Naive B cell (primary cell): ENCODE measurements at places on chromosomes 16 and 17. TPM values are rescaled to one million over a fixed set of nuclear protein-coding genes. Genes with fewer than 3 reads are reported as not detected.

DNA sequence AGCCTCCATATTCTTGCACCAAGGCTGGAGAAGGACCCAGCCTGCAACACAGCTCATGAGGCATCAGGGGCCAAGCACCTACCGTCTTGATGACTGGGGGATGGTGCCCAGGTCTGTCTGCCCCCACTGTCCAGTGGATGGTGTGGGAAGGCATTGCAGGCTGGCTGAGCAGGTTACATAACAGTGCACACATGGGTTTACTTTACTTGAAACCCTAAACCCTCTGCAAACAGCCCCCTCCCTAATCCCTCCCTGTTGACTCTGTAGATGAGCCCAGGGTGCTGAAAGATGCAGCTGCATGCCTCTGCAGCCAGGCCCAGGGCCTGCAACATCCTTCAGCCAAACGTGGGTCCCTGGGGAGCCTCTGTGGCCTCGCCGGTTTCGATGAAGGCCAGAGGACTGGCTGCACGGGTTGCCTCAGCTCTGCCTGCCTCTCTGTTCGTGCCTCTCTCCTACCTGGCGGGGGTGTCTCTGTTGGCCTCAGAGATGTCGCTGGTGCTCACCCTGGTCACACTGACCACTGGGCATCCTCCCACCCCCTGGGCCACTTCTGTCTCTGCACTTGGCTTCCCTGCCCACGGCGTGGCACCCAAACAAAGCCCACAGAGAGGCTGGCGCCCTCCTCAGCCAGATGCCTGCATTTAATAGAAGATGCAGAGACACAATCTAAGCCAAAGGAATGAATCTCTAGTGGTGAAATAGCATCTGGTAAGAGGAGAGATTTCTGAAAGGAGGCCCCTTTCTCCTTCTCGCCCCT is 95.1 kb downstream of the METRNL start:
- no peak for DNase-seq
- no peaks in the 10 kb centered on the region for H3K36me3 ChIP-seq
- H3K27me3 ChIP-seq: peaks cover 7% of the 10 kb centered on the region
- H3K4me3 ChIP-seq: no peak overlapping the region

DNA sequence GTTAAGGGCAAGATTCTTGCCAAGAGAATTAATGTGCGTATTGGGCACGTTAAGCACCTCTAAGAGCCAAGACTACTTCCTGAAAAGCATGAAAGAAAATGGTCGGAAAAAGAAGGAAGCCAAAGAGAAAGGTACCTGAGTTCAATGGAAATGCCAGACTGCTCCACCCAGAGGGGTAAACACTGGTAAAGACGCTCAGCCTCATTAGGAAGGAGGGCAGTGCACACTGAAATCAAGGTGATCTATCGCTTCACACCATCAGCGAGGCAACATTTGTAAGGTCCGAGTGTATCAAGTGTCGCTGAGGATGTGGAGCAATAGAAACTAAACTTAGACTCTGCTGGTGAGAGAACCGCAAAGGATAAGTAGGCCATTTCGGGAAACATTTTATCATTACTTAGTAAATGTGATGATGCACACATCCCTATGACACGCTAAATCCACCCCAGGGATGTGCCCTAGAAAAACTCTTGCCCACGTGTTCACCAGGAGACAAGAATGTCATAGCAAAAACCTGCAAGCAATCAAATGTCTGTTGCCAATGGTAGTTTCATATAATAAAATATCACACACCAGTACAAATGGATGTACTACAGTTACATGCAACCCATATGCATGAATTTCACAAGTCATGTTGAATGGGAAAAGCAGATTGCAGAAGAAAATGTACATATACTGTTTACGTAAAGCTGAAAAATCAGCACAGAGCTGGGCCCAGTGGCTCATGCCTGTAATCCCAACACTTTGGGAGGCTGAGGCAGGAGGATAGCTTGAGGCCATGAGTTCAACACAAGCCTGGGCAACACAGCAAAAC is 23.6 kb downstream of the CNTROB start:
- H3K27me3 ChIP-seq: peaks cover 8% of the 10 kb centered on the region
- peaks cover 4% of the 10 kb centered on the region for H3K4me1 ChIP-seq
- H3K27ac ChIP-seq: no peak overlapping the region
- DNase-seq: no peak
- H3K36me3 ChIP-seq: no peaks in the 10 kb centered on the region

DNA sequence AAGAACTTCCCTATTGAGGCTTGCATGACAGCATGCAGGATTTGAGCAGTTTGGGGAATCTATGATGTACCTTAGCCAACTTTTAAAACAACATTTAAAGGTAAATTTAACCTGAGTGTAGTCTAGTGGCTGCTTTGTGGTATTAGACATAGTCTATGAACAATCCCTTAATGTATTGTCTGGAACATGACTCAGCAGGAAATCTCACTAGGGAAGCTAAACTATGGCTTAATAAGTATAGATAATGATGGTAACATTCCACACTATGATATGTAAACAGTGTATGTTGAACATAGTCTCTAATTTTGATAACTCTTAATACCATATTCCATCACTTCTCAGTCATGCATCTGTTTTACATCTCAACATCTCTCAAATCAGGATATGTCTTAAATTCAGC is 52.1 kb upstream of the SLC12A3 start:
- no peak overlapping the region for H3K4me3 ChIP-seq
- H3K27ac ChIP-seq: no peak overlapping the region
- no peaks in the 10 kb centered on the region for H3K36me3 ChIP-seq
- DNase-seq: no peak

DNA sequence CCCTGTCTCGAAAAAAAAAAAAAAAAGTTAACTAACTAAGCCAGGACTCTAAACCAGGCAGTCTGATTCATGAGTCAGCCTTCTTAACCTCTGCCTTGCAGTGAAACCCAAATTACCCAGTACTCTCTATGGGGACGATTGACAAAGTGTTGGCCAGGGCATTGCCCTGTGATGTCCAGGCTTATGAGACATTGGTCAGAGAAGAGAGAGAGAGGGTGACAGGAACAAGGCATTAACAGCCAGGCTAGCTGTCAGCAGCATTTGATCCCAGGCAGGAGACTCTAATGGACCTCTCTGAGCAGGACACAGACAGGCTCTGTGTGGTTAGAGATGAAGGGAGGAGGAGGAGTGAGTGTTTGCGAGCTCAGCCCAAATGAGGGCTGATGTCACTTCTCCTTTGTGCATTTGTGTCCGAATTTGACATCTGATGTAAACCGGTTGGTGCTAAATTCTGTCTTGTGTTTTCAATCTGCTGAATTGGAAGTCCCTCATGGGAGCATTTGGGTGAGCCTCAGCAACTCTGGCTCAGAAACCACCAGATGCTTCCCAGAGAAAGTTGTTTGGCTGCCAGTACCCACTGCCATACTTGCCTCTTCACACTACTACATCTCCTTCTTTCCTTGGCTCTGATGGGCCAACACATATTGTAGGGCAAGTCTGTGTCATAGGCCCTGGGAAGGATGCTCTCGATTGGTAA is 4.3 kb upstream of the MYL4 start:
- peaks cover 83% of the 10 kb centered on the region for H3K4me1 ChIP-seq
- H3K27me3 ChIP-seq: no peaks in the 10 kb centered on the region
- peak; percentile 68 for DNase-seq
- H3K27ac ChIP-seq: peak overlapping the region; percentile 97

DNA sequence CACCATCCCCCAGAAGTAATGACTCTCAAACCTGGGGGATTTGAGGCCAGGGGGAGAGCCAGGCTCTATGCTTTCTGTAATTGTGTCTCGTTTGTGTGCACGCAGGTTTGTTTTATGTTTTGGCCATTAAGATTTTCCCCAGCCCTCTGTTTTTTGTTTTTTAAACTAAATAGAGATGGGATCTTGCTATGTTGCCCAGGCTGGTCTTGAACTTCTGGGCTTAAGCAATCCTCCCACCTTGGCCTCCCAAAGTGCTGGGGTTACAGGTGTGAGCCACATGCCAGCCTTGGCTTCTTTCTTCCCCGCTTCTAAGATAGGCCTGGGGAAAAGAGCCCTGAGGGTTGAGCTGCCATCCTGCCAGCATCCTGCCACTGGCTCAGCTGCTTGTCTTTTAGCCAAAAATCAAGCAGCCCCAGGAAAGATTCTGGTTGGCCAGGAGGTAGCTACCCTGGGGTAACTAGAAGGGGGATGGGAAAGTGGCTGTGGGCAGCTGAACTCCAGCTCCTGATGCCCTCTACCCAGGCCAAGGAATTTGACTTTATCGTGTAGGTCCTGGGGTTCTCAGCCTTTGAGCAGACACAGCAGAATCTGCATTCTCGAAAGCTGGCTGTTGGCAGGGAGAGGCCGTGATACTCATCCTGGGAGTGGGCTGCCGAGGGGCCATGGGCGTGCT is 18.4 kb downstream of the KDM8 start:
- H3K27ac ChIP-seq: peak overlapping the region; percentile 39
- H3K4me1 ChIP-seq: peaks cover 33% of the 10 kb centered on the region
- H3K36me3 ChIP-seq: peaks cover 4% of the 10 kb centered on the region
- DNase-seq: no peak

DNA sequence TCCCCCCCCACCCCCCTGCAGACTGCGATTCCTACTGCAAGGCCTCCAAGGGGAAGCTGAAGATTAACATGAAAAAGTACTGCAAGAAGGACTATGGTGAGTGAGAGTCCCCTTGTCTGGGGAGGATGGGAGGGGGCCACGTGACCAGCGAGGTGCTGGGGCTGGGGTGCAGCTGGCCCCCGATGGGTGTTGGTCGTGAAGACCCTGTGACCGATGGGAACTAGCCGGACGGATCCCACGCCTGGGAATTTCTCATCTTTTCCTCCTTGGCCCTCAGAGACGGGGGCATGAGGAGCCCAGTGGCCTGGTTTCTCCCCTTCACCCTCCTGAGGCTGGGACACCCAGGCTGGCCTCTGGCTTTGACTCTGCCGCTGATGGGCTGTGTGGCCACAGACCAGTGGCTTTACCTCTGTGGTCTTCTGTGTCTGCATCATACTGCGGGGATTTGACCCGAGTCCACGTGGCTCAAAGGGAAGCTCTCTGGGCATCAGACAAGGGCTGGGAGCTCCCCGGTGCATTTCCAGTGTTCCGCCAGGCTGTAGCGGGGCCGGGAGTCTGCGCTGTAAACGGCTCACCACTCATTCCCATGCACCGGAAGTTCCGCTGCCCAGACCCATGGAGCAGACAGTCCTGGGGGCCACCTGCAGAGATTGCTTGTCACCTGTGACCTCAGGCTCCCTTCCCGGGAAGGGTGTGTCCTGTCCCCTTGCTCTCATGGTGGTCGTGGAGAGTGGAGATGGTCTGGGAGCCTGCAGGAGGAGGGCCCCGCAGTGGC is 200.0 kb downstream of the NTN1 start:
- H3K27me3 ChIP-seq: no peaks in the 10 kb centered on the region
- peaks cover 11% of the 10 kb centered on the region for H3K36me3 ChIP-seq
- no peak overlapping the region for H3K4me3 ChIP-seq
- H3K4me1 ChIP-seq: no peaks in the 10 kb centered on the region
- H3K27ac ChIP-seq: no peak overlapping the region
- DNase-seq: no peak

DNA sequence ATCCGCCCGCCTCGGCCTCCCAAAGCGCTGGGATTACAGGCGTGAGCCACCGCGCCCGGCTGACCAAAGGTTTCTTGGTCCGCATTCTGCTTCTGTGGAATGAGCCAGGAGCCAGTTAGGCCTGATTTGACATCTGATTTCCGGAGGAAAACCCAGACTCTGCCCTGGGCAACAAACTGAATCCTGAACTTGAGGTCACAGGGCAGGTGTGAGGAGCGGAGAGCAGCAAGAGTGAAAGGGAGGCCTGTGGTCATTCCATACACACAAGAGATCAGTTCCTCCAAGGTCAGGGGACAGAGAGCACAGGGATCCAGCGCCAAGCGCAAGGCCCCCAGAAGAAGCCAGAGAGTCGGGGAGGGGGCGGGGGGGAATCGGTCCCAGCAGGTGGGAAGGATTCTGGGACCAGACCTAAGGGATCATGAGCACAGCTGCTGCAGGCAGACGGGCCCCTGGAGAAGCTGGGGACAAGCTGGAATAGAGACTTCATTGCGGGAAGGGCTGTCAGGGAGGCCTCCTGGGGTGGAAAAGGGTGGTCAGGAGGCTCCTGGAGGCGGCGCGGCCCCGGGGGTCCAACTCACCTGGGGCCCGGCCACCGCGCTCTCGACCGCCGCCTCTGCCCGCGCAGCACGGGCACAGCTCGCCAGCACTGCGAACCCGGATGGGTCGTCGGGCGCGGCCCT is 436 bp downstream of the SHPK start:
- H3K4me3 ChIP-seq: peak overlapping the region; percentile 97
- no peaks in the 10 kb centered on the region for H3K36me3 ChIP-seq
- no peaks in the 10 kb centered on the region for H3K27me3 ChIP-seq
- no peak for DNase-seq

DNA sequence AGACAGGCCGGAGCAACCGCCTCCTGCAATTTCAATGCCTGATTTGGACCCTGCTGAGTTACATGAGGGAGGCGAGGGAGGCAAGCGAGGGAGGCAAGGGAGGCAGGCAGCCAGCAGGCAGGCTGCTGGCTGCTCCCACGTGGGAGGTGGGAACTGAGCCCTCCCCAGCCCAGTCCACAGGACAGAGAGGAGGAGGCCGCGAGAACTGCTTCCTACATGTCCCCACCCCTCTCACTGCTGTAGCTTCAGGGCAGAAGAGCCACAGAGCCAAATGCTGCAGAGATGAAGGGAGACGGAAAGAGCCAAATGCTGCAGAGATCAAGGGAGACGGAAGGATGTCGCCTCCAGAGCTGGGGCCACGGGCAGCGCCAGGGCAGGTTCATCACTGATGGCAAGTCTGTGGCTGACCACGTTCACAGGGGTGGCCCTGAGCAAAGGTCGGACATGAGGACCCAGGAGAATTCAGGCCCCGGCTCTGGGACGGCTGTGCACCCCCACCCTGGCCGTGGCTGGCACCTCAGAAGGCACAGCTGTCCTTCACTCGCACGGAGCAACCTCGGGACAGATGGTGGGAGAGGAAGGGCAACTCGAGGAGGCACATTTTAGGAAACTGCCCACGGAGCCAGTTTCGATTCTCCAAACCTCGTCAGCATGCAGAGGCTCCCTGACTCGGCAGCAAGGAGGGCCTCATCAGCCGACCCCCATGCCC is 21.5 kb downstream of the RPH3AL start:
- no peak overlapping the region for H3K4me3 ChIP-seq
- H3K27me3 ChIP-seq: peaks cover 18% of the 10 kb centered on the region
- H3K36me3 ChIP-seq: peaks cover 7% of the 10 kb centered on the region
- DNase-seq: no peak
- H3K4me1 ChIP-seq: no peaks in the 10 kb centered on the region
- H3K27ac ChIP-seq: no peak overlapping the region

IL34 gene
- polyA plus RNA-seq: not detected

ST6GALNAC2 gene
- 1.0 TPM for polyA plus RNA-seq

MPV17L gene
- polyA plus RNA-seq: not detected

SPSB3 gene
- 38.0 TPM for polyA plus RNA-seq

ITGB3 gene
- 9.2 TPM for polyA plus RNA-seq

PIP4K2B gene
- polyA plus RNA-seq: 11.7 TPM

KRT9 gene
- not detected for polyA plus RNA-seq

CHST5 gene
- polyA plus RNA-seq: not detected

PDILT gene
- polyA plus RNA-seq: not detected

WDR81 gene
- 11.2 TPM for polyA plus RNA-seq
